NCI-H1105 treated with DMSO at 0.1 percent for 48 hours (cell line): ENCODE measurements at places on chromosomes 1 and 21.

DNA sequence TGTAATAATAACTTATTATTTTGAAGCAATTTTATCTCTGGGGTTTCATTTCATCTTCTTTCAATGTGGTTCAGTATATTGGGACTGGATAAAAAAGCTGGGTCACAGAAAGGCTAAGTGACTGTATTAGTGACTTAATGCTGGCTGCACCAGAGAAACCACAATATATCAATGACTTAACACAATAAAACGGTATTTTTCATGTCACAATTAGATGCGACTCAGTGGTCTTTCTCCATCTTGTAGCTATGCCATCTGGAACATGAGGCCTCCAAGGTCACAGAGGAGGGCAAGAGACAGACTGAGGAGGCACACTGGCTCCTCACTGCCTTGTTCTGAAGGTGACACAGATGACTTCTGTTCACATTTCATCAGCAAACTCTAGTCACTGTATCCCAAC lies 26.0 kb upstream of the KCNA3 start:
- no peak for DNase-seq

- DNase-seq: no peak
These were observed 70.8 kb downstream of the DMRTA2 start for GRCh38 chr1:50352428-50352827.

DNA sequence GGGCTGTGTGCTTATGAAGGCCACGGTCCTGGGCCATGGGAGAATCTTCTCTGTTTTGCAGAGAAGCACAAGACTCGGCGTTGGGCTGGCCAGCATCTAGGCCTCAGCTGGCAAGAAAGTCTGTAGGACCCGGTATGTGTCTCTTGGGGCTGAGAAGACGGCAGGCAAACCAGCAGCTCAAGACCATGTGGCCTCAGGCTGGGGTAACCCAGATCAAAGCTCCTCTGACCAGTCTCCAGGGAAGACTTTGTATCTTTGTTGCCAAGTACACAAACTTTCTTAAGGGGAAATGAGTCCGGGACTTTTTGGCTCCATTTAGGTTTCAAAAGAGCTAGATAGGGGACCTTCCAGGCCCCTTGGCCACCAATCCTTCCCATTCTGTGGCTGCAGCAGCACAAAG lies 60.1 kb downstream of the PTP4A2 start:
- no peak for DNase-seq

DNA sequence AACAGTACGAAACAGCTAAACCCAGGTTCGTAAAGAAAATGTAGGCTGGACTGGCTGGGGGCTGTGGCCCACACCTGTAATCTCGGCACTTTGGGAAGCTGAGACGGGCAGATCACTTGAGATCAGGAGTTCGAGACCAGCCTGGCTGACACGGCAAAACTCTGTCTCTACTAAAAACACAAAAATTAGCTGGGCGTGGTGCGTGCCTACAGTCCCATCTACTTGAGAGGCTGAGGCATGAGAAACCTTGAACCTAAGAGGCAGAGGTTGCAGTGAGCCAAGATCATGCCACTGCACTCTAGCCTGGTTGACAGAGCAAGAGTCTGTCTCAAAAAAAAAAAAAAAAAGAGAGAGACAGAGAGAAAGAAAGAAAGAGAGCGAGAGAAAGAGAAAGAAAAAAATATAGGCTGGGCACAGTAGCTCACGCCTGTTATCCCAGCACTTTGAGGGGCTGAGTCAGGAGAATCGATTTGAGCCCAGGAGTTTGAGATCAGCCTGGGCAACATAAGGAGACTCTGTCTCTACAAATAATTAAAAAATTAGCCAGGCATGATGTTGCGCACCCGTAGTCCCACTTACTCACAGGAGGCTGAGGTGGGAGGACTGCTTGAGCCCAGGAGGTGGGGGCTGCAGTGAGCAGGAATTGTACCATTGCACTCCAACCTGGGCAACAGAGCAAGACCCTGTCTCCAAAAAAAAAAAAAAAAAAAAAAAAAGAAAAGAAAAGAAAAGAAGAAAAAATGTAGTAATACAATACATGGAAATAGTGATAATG lies 35.7 kb downstream of the CAPZB start:
- DNase-seq: no peak

DNA sequence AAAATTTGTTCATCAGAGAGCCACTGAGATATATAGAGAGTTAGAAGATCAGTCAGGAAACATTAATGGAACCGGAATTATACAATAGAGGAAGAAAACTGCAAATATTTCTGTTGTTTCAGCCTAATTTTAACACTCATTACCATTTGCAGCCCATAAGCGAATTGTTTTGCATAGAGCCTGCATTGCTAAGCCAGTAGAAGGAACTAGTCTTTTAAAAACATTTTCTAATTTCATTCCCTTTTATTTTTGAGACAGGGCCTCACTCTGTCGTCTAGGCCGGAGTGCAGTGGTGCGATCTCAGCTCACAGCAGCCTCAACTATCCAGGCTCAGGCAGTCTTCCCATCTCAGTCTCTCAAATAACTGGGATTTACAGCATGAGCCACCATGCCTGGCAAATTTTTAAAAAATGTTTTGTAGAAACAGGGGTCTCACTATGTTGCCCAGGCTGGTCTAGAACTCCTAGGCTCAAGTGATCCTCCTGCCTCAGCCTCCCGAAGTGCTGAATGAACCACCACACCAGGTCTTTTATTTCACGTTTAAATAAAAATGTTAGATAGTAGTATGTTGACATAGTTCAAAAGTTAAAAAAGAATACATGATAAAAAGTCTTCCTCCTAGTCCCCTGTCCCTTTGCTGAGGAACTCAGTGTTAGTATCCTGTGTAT lies 25.3 kb downstream of the MPZL1 start:
- no peak for DNase-seq

DNA sequence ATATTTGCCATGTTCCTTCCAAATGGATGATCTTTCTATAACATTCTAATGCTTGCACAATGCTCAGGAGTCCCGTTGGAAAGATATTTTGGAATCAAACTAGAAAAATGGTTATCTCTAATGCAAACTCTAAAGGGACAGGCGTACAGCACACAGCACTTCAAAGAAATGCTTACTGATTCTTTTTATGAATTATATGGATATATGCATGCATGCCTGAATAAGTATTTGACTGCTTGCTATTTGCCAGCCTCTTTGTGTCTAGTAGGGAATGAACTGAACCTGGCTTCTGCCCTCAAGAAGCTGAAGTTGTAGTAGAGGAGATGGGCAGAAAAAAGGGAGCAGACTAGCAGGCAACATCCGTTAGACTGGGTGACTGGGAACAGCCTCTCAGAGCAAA lies 48.1 kb downstream of the PCSK9 start:
- no peak for DNase-seq

GRCh38 chr1:27364696-27365371 lies 1.9 kb downstream of the MAP3K6 start:
- no peak for DNase-seq

GRCh38 chr1:206738370-206739366 lies 31.9 kb upstream of the IL19 start:
- DNase-seq: peak; percentile 8

GRCh38 chr1:44497422-44498170 lies 92.5 kb downstream of the RNF220 start:
- peak; percentile 47 for DNase-seq

DNA sequence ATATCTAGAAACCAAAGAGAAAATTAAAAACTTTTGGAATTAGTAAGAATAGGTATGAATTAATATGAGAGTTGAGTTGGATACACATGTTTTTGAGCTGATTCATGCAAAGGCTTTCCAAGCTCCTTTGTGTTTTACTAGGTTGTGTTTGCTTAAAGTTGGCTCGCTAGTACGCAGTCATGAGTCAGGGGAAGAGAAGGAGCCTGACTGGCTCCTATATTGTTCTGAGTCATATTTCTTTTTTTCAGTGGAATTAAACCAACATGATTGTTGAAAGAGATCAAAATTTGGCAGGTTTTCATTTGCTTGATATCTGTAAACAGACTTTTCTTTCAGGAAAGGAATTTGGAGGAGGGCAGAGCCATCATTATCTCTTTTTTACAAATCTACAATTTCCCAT lies 66.7 kb downstream of the MAGI3 start:
- peak; percentile 30 for DNase-seq

GRCh38 chr1:207031632-207032264 lies 808 bp downstream of the C1orf116 start:
- peak; percentile 34 for DNase-seq

GRCh38 chr1:231057410-231057809 lies 17.4 kb upstream of the FAM89A start:
- DNase-seq: no peak

DNA sequence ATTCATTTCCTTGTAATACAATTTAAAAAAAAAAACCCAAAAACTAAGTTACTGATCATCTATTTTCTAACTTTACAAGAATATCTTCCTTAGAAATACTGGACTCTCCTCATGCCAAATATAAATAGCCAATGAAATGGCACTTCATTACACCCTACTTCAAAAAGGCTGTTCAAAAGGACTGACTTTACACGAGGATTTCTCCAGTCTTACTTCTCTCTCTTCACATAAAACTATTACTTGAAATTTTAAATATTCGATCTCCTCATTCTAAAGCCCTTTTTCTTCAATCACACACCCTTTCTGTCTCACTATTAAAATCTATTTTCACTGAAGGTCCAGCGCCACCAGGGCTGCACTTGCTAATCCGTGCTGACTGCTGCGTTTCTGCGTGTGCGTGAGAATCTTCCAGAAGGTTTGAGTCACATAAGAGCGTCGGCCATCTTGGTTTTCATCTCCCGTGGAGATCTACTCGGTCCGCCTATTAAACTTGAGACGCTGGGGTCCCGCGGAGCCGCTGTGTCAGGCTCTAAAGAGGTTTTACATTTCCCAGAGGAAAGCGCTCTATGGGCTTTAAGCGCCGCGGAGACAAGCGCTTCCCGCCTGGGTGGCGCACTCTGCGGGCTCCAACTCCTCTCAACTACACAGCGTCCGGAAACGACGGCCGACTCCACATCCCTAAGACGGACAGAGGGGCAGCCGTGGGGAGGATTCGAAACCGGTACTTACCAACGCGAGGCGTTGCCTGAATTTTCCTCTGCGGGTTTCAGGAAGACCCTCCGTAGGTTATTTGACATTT lies 631 bp downstream of the LRIF1 start:
- DNase-seq: peak; percentile 21

- no peak for DNase-seq
These were observed 240.1 kb downstream of the RHOU start for GRCh38 chr1:228975238-228975907.

DNA sequence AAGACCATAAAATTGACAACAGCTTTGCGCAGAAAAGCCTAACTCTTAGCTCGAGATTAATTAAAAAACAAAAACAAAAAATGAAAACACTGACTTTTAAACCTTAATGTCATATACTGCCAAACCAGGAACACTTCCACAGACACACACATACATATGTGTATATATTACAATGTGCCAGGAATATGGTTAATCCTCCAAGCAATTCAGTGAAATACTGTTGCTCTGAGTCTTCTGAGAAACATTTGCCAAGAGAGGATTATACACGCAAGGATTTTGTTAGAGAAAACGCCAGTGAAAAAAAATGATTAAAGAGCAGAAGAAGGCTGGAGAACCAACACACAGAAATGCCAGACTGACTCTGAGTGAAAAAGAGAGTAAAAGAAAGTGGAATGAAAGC lies 116.7 kb upstream of the CHRM3 start:
- DNase-seq: no peak

DNA sequence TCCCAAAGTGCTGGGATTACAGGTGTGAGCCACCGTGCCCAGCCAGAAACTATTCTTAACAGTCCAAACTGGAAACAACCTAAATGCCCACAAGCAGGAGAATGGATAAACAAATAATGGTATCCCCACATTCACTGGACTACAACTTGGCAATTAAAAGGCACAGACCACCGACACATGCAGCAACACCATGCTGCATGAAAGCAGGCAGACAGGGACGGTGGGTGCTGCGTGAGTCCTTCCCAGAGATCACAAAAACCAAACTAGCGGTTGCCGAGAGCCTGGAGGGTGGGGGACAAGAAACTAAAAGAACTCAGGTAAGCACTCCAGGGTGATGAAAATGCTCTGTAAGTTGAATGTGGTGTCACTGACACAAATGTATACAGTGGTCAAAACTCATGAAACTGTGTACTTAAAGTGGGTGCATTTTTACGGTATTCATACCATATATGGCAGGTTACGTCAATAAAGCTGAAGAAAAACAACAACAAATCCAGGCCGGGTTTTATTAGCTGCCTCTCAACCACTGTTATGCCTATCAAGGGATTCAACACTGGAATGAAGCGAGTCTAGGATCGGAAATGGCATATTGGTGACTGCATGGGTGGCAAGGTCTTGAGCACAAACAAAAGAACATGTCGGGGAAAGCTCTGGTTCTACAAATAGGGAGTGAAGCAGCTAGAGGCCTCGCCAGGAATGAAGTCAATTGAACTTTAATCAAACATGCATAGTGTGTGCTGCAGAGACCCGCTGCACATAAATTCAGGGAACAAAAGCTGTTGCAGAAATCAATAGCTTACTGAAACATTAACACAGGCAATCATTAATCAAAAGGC lies 52.4 kb downstream of the SLC45A1 start:
- no peak for DNase-seq

DNA sequence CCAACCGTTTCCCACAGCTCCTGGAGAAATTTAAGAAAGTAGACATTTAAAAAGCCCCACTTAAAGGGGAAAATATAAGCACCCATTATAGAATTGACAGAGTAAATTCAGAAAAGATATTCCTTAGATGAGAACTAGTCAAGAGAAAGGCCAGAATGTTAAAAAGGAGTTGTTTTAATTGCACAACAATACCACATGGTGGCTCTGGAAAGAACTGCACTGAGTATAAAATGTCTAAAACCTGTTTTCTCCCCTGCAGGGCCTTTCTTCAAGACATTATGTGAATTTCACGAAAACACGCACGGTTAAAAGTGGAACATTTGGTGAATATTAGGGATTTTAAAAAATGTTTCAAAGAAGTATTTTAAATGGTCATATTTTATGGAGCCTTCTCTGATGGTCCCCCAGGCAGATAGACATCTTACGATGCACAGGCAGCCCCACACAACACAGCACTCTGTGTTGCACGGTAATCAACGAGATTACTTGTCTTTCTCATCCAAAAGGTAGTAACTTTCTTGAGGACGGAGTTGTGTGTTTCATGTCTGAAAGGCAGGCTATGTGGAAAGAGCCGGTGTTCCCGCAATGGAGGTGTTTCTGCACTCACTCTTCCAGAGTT lies 101.9 kb downstream of the PRRX1 start:
- DNase-seq: peak; percentile 50

GRCh38 chr21:26826801-26827200 lies 18.4 kb downstream of the ADAMTS1 start:
- no peak for DNase-seq

DNA sequence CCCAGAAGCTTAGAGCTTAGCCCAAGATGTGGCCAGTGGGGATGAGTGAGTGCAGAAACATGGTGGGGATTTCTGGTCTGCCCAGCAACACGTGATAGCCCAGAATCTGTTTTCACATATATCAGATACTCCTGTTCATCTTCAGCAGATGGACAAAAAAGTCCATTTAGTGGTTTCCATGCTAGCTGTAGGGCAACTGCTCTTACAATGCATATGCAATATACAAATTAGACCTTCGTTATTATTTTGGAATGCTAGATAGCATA lies 96.9 kb upstream of the SGIP1 start:
- no peak for DNase-seq

- DNase-seq: no peak
These were observed 74.1 kb downstream of the OLFML2B start for GRCh38 chr1:161949548-161949947.

GRCh38 chr1:186681121-186681520 lies 898 bp upstream of the PTGS2 start:
- no peak for DNase-seq
